Vagina (tissue), 2 donors: ENCODE measurements at places on chromosomes 5 and 9.

DNA sequence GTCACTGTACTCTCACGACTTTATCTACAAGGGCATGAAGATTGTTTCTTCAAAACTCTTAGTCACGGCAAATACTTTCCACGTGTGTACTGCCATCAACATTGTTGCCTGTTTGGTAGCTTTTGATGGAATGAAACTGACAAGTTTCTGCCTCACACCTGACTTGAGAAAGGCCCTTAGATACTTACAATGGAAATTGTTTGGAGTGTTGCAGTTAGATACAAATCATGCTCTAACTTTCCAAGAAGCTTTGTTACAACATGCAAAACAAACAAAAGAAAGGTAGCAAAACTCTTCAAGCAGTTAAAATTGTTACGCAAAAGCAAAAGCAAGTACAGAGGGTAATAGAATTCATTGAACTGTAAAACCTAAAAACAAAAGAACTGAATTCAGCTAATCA, 91.1 kb upstream of the TLE4 start:
- DNase-seq = no peak

GRCh38 chr5:56490971-56491468, 257.9 kb upstream of the ANKRD55 start:
- no peak for DNase-seq

DNA sequence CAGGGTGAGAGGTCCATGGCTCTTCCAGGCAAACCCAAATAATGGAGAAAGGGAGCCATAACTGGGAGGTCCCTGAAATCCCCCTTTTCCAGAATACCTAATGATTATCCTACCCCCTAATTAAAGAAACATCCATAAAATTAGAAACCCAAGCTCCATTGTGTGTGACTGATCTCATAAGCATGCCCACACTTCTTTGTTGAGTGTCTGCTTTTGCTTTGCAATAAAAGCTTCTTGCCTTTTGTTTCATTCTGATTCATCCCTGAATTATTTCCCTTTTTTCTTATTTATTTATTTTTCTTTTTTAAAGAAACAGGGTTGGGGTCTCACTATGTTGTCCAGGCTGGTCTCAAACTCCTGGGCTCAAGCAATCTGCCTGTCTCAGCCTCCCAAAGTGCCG, 33.1 kb downstream of the BTF3 start:
- DNase-seq = no peak

- no peak for DNase-seq
Measured at GRCh38 chr5:161077496-161077895, 225.5 kb upstream of the ATP10B start.

DNA sequence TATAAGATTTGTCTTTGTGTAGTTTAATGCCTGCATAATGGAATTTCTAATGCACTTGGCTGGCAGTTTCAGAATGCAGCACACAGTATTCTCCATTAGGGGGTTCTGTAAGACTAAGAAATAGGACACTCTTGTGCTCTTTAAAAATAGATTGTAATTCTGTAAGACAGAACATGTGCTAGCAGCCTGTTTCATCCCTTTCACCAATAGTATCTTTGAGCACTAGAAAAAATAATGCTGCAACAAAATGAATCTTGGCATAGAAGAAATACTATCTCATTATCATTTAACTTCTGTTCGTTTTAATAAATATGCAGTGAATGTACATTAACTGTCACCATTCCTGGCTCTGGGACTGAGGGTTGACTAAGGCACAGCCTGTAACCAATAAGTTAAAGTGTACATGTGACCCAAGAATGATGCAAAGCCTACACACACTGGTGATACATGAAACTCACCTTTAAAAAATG, 23.8 kb upstream of the ZNF622 start:
- no peak for DNase-seq

GRCh38 chr5:76622973-76623596, at the start of gene F2RL2:
Gene F2RL2, minus strand, starts transcription at chr5:76623403. Its CDS starts 173 bp downstream, at chr5:76623230.
- DNase-seq = no peak

- no peak for DNase-seq
Measured at GRCh38 chr9:18429070-18429469, 44.9 kb upstream of the ADAMTSL1 start.

DNA sequence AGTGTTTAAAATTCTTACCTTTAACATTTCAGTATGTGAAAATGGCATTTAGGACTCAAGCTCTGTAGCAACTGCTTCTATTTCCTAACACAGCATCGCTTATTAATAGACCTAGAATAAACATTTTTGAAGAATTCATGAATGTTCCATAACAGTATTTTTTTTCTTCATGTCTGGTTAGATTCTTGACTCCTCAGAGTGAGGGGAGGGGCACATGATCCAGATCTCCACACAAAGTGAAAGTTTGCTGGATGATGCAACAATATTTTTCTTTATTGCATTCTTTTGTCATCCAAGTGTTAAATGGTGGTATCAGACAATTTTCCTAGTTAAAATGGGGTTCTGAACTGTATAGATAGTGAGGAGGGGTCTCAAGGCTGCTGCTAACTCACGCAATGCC, 130.8 kb upstream of the MAN2A1 start:
- DNase-seq = no peak

DNA sequence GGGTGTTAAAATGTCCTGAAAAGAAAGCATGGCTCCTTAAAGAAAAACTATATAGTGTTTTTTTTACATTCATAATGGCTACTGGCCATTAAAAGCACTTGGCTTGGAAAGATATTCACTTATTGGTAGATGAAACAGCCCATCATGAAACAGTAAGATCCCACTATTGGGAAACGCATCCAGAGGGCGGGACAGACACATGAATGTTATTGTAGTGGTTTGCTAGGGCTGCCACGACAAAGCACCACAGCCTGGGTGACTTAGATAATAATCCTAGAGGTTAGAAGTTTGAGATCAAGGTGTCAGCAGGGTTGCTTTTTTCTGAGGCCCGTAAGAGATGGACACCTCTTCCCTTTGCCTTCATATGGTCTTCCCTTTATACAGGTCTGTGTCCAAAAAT, 139.4 kb upstream of the ANKH start:
- DNase-seq = no peak

DNA sequence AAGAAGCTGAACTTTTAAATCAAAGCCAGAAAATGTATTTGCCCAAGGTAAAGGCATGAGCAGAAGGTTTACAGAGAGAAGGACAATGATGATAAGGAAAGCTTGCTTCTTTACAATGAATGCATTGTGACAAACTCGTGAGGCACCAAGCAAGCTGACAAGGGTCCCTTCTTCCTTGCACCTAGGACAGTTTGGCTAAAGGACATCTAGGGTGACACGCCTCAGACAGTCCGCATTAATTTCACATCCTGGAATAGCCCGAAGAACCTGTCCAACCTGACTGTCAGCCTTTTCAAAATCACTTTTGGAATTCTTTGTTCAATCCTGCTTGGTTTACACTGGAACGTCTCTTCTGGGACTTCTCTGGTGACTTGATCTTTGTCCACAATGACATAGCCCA, 146.4 kb upstream of the MAP3K1 start:
- no peak for DNase-seq

- DNase-seq = no peak
Measured at GRCh38 chr5:156934450-156935211, 28.4 kb downstream of the TIMD4 start.

DNA sequence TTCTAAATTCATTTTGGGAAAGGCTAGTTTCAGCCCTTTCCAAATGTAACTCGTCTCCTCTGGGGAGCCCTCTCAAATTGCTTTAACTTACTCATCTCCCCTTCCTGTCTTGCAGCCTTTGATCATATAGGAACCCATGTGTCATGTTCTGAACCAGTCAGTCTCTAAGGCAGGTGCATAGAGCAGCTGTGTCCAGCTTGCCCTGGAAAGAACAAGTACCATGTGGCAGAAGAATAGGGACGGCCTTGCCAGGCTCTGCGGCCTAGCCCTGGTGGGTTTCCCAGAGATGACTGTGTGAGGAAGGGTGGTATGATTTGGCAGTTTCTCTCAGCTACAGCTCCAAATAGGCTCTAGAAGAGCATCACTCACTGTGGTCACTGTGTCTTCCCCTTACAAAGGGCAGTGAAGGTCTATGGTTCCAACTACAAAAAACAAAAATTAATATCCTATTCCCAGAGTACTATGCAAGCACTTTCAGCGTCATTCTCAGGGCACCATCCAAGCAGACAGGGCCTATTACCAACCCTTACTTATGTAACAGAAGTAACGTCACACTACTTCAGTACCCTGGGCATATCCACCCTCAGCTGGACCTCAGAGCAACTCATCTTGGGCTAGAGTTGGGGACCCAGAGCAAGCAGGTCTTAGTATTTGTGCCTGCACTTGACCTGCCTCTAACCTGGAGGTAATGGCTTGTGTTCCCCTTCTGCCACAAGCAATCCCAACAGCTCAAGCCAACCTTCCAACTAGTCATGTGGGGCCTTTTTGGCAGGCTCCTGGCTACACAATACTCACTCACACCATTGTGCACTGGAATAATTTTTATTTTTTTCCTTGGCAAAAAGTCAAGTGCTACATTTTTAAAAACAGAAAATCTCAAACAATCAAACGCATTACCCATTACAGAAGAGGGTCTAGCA, 37.2 kb upstream of the UBAP2 start:
- no peak for DNase-seq

- DNase-seq = no peak
Measured at GRCh38 chr9:105038051-105038450, 110.1 kb upstream of the ABCA1 start.

DNA sequence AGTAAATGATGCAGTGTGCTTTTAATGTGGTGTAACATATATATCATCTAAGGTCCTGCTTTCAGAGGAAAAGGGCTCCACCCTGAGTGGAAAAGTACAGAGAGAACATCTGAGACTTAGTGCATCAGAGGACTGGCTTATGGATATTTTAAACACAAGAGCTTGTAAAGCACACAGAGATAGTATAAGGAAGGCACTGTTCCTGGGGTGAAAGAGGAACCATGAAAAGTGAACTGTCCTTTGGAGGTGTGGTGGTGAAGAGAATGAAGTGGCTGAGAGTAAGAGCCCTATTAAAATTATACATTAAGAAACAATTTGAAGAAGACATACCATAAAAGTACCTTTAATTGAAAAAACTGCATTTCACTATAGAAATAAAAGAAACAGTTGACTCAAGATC, 68.9 kb downstream of the CSF2 start:
- DNase-seq = no peak

DNA sequence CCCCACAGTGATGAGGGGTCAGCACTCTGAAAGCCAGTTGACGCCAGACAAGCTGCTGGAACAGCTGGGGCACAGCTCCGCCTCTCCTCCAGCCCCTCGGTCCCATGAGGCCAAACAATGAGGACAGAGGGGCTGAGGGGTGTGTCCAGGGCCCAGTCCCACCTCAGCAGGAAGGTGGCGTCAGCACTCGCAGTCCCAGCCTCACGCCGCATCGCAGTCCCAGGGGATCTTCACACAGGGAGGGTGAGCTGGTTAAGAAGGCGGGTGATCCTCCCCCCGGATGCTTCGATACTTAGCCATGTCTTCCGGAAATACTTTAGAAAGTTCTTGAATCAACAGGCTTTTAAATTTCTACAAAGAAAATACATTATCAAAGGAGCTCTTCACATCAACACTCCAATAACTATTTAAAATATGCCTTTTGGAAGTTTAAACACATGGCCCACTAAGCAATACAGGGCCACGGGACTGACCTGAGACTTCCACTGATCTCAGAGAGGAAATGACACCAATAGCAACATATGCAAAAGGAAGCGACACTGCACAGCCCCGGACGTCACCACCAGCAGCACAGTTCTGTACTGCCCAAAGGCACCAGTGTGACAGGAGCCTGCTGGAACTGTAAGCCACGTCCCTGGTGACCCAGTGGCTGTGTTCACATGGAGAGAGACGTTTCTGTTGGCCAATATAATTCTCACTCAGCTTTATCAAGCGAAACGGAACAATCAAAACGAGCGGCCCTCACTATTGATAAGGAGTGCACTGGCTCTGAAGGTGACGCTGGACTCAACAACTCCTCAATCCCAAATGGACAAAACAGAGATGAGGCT, 5.9 kb downstream of the MED10 start:
- no peak for DNase-seq

- no peak for DNase-seq
Measured at GRCh38 chr5:31863991-31864411, 225.1 kb downstream of the PDZD2 start.
